ENCODE measurements at places on chromosomes 11 and 22.

DNA sequence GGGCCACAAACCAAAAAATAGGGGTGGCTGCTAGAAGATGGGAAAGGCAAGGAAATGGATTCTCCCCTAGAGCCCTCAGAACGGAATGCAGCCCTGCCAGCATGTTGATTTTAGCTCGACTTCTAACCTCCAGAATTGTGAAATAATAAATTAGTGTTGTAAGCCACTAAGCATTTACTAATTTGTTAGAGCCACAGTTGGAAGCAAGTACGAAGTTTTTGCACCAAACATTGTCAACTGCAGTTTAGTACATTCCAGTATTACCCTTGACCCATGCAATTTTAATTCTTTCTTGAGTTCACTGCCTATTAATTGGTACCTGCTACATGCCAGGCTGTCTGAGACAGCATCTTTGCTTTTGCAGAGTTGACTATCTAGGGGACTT lies 32.2 kb downstream of the PARVA start:
- DNase-seq: no peak

- DNase-seq: no peak
Observed at GRCh38 chr11:70788248-70789022, 390.1 kb downstream of the CTTN start.

- no peak for DNase-seq
Observed at GRCh38 chr11:125468852-125469251, 27.2 kb downstream of the FEZ1 start.

GRCh38 chr22:46122511-46122971 lies 27.8 kb upstream of the PPARA start:
- DNase-seq: no peak

GRCh38 chr11:66133216-66133775 lies 63.2 kb downstream of the PACS1 start:
- DNase-seq: no peak

- DNase-seq: no peak
Observed at GRCh38 chr22:29623059-29623458, 19.6 kb downstream of the NF2 start.

- DNase-seq: no peak
Observed at GRCh38 chr22:27809226-27809603, 7.7 kb upstream of the MN1 start.

- DNase-seq: no peak
Observed at GRCh38 chr11:48052183-48053044, 72.1 kb downstream of the PTPRJ start.

DNA sequence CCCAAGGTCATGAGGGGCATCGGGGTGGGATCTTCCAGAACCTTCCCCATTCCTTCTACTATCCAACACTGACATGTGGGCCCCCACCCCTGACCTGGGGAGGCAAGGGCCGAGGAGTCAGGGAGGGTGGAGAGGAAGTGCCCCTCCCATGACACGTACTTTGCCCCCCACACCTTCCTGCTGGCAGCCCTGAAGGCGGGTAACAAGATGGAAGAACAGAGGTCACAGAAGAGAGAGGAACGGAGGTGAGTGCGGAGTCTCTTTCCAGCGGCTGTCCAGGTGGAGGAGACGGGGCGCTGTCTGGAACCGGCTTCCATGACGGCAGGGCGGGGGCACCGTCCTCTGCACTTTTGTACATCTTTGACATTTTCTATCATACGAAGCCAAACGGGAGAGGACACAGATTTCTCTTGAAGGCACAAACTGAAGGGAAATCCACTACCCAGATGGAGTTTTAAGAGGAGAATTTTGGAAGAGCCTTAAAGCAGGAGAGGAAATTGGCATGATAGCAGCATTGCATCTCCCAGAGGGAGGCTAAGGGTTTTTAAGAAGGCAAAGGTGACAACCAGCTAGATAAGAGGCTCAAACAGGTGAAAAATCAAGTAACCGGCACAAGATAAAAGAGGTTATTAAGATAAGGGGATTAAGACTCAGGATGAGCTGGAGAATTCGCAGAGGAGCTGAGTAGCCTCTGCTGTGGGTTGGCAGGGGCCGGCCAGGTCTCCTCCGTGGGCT lies 16.7 kb downstream of the OSBPL5 start:
- DNase-seq: no peak

GRCh38 chr22:23218867-23219251 lies 38.5 kb downstream of the BCR start:
- no peak for DNase-seq

GRCh38 chr11:74701351-74701750 lies 29.9 kb downstream of the CHRDL2 start:
- no peak for DNase-seq

Measured in keratinocyte (primary cell).